ENCODE measurements at places on chromosomes 3 and 15. TPM values are rescaled to one million over a fixed set of nuclear protein-coding genes. Genes with fewer than 3 reads are reported as not detected.

- no peak for DNase-seq
Observed at GRCh38 chr3:168094580-168094876, 1.2 kb downstream of the GOLIM4 start.

GRCh38 chr3:138359148-138359918 lies 11.0 kb downstream of the MRAS start:
- DNase-seq: no peak

Gene XCR1
- 0.06 TPM for polyA plus RNA-seq

Gene RAB6B
- 17.8 TPM for polyA plus RNA-seq

GRCh38 chr3:152524198-152525140 lies 255.7 kb downstream of the MBNL1 start:
- no peak for DNase-seq

Gene PCOLCE2
- 4.9 TPM for polyA plus RNA-seq

Gene CLDN16
- 31.3 TPM for polyA plus RNA-seq

Gene HIGD2B
- polyA plus RNA-seq: not detected

Gene DOCK3
- polyA plus RNA-seq: 2.2 TPM

DNA sequence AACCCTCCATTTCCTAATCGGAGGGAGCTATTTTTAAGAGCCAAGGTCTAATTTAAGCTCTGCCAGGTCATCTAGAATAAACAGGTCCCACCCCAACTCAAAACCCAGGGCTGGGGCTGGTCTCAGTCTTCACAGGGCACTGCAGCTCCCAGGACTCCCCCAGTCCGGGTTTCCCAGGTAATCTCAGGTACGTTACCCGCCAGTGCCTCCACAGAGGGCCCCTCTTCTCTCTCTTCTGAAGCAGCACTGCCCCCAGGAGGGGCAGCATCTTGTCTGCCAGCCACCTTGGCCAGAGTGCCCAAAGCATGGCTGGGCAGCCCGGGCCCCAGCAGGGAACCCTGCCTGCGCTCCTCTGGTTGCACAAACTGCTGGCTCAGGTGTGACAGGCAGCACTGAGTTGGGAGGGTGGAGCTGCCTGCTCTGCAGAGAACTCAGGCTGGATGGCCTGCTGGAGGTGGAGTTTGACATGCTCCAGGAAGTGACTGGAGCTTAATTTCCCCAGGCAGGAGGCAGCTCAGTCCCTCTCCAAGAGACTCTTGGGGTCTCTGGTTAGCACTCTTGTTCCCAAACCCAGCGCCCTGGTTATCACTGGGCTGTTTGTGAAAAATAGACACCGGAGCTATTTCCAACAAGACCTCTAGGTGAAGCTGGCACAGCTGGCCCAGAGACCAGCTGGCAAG lies at the start of gene PLA2G4F:
PLA2G4F (minus strand) TSS at position 394 of the 680 bp plus-strand sequence; CDS start at position 307, 87 bp downstream.
- no peak for DNase-seq

- no peak for DNase-seq
Observed at GRCh38 chr3:118476885-118477618, 557.6 kb downstream of the IGSF11 start.

DNA sequence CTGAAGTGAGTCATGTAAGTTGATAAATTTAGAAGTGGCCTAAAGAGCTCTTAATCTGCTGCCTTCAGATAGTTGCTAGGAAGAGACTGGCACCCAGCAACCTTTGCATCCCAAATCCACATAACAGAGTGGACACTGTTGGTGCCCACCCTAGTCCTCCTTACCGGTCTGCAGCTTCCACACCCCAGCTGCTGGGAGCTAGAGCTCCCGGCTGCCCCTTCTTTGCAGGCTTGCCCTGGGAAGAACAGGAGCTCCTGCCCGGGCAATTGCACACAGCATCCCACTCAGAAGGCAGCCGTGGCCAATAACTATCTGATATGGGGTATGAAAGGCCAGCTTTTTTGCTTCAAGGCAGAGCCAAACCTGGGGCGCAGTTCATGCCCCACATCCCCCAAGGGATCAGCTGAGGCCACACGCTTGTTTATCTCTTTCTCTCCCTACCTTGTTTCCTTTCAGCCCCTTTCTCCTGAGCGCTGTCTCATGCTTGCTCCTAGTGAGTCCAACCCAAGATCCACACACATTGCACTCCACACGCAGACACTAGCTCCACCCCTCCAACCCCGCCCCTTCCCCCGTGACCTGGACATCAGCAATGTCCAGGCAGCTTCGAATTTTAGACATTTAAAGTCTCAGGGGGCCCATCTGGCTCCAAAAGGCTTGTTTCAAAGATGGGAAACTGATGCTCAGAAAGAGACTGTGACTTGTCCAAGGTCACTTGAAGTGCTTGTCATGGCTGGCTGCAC lies 9.1 kb downstream of the ATP2B2 start:
- DNase-seq: no peak

Gene ST8SIA2
- 6.7 TPM for polyA plus RNA-seq

DNA sequence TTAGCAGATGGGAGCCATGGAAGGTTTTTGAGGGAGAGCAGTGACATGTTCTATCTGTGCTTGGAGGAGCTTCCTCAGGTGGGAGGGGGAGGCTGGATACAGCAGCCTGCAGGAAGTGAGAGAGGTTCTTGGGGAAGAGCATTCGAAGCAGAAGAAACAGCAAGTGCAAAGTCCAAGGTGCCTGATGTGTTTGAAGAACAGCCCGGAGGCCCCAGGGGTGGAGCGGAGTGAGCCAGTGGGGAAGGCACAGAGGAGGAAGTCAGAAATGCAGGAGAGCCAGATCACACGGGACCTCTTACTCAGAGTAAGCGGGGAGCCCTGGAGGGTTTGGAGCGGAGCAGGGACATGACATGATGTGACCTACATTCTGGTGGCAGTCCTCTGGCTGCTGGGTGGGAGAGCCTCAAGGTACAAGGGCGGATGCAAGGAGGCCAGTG lies 10.8 kb downstream of the ITGA11 start:
- DNase-seq: no peak

Gene TAGLN3
- polyA plus RNA-seq: 1.4 TPM

Gene PLA2G4D
- not detected for polyA plus RNA-seq

GRCh38 chr3:191120447-191121298 lies 78.4 kb upstream of the OSTN start:
- no peak for DNase-seq

Gene SLC22A13
- 5.0 TPM for polyA plus RNA-seq

Measured in left renal cortex interstitium (tissue), 4 donors.